ENCODE measurements at places on chromosomes 4 and X. TPM values are rescaled to one million over a fixed set of nuclear protein-coding genes. Genes with fewer than 3 reads are reported as not detected.

- DNase-seq, result no peak
Measured at GRCh38 chr4:10606483-10607155, 77.9 kb downstream of the CLNK start.

GRCh38 chr4:2497931-2498330 is 29.0 kb downstream of the RNF4 start:
- DNase-seq, result no peak

DNA sequence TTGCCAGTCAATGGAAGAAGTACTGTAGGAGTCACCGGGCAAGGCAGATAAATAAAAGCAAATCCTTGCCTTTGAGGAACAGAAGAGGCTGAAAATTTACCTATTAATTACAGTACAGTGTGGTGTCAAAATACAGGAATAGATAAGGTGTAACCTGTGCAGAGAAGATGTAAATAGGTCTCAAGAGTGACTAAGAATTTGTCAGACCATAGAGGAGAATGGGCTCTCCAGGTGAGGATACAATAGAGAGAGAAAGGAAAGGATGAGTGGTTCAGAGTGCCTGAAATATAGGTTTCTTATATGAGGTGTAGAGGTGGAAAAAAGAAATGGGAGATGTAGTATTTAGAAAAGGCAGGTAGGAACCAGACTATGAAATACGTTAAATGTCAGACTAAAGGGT is 801 bp upstream of the ZC4H2 start:
- DNase-seq, result no peak

RASL11B gene
- 39.6 TPM for polyA plus RNA-seq

GRCh38 chrX:2664502-2664901 is 26.6 kb upstream of the CD99 start:
- DNase-seq, result peak; percentile 46

Data from renal pelvis (tissue), 12 donors.